AG10803 (cell line): ENCODE measurements at places on chromosomes 6 and 20.
A peak's percentile ranks its signal among the peaks of the same experiment; 100 is the strongest.

- no peak for DNase-seq
Measured at GRCh38 chr6:97049253-97050011, 124.9 kb downstream of the KLHL32 start.

DNA sequence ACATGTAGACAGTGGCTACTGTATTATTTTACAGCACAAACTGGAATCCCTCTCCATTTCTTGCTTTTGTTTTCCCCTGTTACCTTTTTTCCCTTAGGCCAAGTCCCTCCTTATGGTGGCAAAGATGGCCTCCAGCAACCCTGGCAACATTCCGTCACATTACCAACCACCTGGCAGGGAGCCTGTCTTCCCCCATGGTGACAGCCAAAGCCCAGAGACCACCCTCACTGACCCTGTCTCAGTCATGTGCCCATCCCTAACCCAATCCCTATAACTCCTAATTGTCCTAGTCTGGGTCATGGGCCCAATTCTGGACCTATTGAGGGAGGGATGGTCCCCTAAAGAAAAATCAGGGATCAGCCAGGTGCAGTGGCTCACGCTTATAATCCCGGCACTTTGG, 27.6 kb downstream of the PARD6B start:
- DNase-seq = no peak

GRCh38 chr6:54865091-54865631, 18.6 kb downstream of the FAM83B start:
- no peak for DNase-seq

GRCh38 chr20:62616728-62617621, 25.3 kb upstream of the SLCO4A1 start:
- DNase-seq = peak; percentile 39

DNA sequence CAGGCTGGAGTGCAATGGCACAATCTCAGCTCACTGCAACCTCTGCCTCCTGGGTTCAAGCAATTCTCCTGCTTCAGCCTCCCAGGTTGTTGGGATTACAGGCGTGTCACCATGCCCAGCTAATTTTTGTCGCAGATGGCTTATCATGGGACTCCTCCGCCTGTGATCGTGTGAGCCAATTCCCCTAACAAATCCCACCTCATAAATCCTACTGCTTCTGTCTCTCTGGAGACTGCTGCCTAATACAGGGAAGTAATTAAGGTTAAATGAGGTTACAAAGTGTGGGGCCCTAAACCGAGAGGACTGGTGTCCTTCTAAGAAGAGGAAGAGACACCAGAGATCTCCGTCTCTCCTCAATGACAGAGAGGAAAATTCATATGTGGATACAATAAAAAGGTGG, 52.0 kb downstream of the TRPC4AP start:
- DNase-seq = no peak

DNA sequence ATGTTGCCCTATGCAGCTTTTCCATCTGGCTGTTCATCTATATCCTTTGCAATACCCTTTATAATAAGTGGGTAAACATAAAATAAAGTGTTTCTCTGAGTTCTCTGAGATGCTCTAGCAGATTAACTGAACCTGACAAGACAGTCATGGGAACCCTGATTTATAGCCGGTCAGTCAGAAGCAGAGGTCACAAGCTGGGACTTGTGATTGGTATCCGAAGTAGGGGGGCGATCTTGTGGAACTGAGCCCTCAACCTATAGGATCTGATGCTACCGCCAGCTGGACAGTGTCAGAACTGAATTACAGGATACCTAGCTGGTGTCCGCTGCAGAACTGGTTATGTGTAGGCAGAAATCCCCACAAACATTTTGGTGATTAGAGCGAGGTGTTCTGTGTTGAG, 39.0 kb downstream of the SLC17A5 start:
- no peak for DNase-seq

- no peak for DNase-seq
Measured at GRCh38 chr6:2680264-2680922, 70.3 kb downstream of the MYLK4 start.

- DNase-seq = no peak
Measured at GRCh38 chr20:61422636-61423425, 170.8 kb downstream of the CDH4 start.

- DNase-seq = no peak
Measured at GRCh38 chr6:127403636-127404035, 55.6 kb downstream of the KIAA0408 start.

GRCh38 chr6:134287859-134288537, 29.9 kb downstream of the SGK1 start:
- no peak for DNase-seq

GRCh38 chr6:147654103-147654845, 145.8 kb downstream of the SAMD5 start:
- DNase-seq = no peak

GRCh38 chr6:147614501-147614900, 106.0 kb downstream of the SAMD5 start:
- no peak for DNase-seq

GRCh38 chr20:9514461-9515213, at the start of gene LAMP5:
TSS of gene LAMP5 (plus strand) at chr20:9514590. CDS start at chr20:9514853, 263 bp downstream.
- DNase-seq = peak; percentile 11

DNA sequence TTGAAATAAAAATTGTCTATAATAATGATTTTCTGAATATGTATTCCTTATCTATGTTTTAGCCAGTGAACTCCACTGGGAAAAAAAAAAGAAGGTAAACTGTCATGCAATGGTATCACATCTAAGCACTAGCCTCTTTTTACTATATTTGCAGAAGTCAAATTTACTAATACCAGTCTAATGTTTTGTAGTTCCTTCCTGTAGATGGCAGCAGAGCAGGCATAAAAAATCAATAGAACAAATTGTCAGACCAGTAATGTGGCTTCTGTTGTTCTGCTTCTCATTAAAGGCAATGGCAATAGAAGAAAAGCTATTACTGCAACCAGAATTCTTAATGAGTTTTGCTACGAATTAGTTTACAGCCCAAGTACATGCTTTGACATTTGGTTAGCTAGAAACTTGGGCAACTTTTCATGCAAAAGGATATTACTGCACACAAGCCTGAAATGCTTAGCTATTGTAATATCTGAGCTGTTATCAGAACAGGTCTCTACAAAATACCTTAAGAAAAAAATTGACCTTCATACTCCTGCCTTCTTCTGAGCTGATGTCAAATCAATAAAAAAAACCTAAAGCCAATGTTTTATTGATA, 476.9 kb downstream of the KHDRBS2 start:
- peak; percentile 1 for DNase-seq

GRCh38 chr20:47115694-47116093, 221.1 kb downstream of the EYA2 start:
- no peak for DNase-seq

DNA sequence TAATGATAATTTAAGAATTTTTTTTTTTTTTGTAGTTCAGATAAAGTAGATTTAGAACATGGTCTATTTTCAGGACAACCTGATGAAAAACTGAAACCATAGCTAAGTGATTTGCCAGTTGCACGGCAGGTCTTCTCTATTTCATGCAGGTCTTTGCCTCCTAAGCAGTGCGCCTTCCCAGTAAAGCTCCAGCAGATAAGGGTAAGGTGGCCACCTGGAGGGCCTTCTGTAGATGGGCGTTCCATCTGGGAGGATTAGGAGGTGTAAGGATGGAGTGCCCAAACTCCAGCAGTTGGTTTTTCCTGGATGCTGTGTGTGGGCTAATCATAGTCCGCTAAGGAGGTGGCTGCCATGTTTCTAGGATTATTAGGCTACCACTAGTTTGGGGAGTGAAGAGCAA, 107.1 kb downstream of the ARID1B start:
- no peak for DNase-seq

DNA sequence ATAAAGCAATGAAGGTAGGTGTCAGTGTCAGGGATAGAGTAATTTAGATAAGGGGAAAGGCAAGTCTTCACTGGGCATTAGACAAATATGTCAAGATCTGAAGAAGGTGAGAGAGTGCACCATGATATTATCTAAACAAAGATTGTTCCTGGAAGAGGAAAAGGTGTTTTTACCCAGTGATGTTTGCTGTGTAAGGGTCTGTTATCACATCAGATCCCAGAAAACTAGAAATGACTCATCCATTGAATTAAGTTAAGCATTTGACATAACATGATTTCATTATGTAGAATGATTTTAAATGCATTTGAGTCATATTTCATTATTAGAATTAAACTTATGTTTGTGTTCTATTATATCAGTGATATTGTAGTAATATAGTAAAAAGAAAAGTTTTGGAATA, 1279.5 kb upstream of the CITED2 start:
- DNase-seq = no peak

- peak; percentile 69 for DNase-seq
Measured at GRCh38 chr6:36927691-36928546, 26.6 kb upstream of the PI16 start.

GRCh38 chr6:149464411-149464810, 20.4 kb downstream of the ZC3H12D start:
- no peak for DNase-seq

- no peak for DNase-seq
Measured at GRCh38 chr6:43748765-43749164, 21.2 kb upstream of the VEGFA start.

DNA sequence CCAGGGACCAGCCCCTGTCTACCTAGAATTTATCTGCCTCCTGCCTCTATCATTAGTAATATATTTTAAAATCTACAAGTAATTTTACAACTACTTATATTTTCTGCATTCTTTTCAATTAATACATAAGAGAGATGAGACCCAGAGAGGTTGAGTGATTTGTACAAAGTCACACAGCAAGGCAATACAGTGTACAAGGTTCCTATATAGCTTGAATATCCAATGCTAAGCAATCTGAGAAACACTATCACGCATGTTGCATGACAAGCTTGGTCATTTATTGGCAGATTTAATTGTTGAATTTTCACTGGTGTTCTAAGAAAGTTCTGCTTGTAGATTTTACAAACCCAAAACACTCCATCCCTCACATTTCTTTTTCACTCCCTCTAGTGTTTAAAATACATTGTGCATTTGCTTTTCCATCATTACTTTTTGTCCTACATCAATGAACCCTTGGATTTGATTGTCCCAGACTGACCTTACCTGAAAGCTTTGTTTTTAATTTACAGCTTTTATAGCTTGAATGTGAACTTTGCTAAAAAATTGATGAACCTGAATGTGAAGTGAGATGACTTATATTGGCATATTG, 520.9 kb upstream of the CITED2 start:
- no peak for DNase-seq

DNA sequence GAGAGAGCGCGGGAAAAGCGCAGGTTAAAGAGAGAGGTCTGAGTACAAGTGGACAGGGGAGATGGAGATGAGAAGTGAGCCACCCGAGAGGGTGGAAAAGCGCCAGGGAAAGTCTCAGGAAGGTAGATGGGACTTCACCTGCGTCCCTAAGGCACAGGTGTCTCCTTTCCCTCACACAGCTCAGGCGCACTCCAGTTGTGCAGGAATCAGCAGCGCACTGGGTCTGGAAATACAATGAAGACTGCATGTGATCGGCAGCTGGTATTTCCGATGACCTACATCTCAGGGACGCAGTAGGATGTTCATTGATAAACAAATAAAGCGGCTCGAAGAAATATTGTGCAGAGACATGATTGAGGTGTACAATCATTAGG, 432 bp upstream of the KHDRBS2 start:
- no peak for DNase-seq

GRCh38 chr20:22381812-22382416, 202.5 kb downstream of the FOXA2 start:
- no peak for DNase-seq

GRCh38 chr6:31116661-31117385, 2.2 kb downstream of the PSORS1C1 start:
- DNase-seq = peak; percentile 61

- DNase-seq = no peak
Measured at GRCh38 chr6:100998111-100998510, 117.0 kb upstream of the ASCC3 start.

DNA sequence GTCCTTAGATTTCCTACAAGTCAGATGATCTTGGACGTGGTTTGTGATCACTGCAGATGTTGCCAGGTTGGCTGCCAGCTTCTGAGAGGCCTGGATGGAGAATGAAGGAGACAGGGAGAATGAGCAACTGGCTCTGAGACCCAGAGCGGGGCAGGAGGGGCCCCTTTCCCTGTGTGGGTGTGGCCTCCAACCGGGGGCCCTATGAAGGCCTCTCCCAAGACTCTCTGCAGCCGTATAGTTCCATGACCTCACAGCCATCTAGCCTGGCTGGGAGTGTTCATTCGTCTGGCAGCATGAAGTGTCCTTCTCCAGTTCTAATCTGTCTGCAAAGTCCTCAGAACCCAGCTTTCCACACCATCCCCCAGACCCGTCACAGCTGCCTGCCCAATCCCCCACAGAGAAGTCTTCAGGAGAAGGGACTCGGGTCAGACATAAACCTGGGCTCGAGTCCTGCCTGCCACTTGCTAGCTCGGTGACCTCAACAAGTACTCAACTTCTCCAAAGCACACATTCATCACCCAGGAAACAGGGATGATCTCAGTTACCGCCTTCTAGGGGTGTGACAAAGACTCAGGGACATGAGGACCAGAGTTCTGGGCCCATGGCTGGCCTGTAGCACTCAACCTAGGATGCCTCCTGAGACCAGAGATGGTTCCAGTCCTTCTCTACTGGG, 122.6 kb downstream of the EDN3 start:
- DNase-seq = no peak

DNA sequence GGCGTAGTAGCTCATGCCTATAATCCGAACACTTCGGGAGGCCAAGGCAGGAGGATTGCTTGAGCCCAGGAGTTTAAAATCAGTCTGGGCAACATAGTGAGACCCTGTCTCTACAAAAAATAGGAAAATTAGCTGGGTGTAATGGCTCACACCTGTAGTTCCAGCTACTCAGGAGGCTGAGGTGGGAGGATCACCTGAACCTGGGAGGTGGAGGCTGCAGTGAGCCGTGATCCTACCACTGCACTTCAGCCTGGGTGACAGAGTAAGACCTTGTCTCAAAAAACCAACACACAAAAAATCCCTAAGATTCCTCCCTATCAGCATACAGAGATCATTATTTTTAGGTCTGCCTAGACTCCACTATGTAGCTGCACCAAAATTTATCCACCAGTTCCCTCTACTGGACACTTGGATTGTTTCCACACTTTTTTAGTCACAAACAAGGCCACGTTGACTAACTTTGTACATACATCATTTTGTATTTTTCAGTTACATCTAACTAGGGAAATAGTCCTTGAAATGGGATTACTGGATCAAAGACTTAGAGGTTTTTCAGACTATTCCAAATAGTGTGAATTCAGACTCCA, 3.6 kb upstream of the PHF1 start:
- peak; percentile 62 for DNase-seq
